ENCODE measurements at places on chromosomes 12 and 14. TPM values are rescaled to one million over a fixed set of nuclear protein-coding genes. Genes with fewer than 3 reads are reported as not detected.

KCNH3 gene
- 0.17 TPM for total RNA-seq

SPRYD3 gene
- 18.2 TPM for total RNA-seq

TAC3 gene
- total RNA-seq = 0.17 TPM

FGF6 gene
- total RNA-seq = not detected

KRT78 gene
- total RNA-seq = not detected

RPL10L gene
- total RNA-seq = not detected

Measured in fibroblast of lung (primary cell).